ENCODE measurements at places on chromosomes 6 and 20.

DNA sequence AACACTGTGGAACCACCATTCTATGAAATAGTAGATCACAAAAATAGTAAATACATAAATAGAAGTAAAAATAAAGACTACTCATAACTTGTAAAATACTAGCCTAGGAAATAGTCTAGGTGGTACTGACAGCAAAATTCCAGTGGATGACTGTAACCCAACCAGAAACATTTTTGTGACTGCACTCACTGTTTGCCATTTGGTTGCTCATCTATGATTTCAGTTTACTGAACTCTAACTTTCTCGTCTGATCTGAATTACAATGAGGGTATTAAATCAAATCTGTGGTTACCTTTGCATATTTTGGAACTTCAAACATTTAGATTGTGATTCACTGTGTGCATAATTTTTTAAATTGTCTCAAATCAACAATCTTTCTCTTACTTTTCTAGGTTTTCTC lies 151.1 kb downstream of the KHDC1L start:
- DNase-seq, result peak; percentile 81

DNA sequence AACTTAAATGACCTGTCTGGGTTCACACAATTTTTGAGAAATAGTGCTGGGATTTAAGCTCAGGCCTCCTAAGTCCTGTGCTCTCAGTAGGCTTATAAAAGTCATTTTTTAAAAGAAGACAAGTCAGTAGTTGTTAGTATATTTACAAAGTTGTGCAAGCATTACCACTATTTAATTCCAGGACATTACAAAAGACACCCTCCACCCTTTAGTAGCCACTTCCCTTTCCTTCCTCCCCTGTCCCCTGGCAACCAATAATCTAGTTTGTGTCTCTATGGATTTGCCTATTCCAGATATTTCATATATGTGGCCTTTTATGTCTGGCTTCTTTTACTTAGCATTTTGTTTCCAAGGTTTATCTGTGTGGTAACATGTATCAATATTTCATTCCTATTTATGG lies 37.6 kb downstream of the HMGN3 start:
- no peak for DNase-seq

- DNase-seq, result no peak
Observed at GRCh38 chr6:53702316-53702715, 36.8 kb upstream of the KLHL31 start.

- DNase-seq, result peak; percentile 70
Observed at GRCh38 chr6:144543006-144543871, 258.1 kb downstream of the UTRN start.

GRCh38 chr20:61053889-61054288 lies 198.2 kb upstream of the CDH4 start:
- no peak for DNase-seq

DNA sequence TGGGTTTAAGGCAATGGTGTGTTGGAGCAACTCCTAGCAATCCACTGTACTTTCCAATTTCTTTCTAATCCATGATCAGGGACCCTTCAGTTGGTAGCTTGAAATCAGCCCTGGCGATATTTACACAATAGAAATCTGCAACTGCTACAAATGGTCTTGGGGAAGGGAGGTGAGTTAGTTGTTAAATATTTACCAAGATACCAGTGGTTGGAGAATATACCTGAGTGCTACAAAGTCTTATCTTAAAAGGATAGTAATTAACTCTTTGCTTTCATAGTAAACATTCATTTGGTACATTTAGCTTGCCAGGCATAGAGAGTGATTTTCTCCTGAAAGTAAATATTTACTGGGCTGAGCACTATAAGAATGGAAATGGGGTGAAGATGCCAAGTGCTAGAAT lies 568.2 kb downstream of the BCKDHB start:
- DNase-seq, result no peak

DNA sequence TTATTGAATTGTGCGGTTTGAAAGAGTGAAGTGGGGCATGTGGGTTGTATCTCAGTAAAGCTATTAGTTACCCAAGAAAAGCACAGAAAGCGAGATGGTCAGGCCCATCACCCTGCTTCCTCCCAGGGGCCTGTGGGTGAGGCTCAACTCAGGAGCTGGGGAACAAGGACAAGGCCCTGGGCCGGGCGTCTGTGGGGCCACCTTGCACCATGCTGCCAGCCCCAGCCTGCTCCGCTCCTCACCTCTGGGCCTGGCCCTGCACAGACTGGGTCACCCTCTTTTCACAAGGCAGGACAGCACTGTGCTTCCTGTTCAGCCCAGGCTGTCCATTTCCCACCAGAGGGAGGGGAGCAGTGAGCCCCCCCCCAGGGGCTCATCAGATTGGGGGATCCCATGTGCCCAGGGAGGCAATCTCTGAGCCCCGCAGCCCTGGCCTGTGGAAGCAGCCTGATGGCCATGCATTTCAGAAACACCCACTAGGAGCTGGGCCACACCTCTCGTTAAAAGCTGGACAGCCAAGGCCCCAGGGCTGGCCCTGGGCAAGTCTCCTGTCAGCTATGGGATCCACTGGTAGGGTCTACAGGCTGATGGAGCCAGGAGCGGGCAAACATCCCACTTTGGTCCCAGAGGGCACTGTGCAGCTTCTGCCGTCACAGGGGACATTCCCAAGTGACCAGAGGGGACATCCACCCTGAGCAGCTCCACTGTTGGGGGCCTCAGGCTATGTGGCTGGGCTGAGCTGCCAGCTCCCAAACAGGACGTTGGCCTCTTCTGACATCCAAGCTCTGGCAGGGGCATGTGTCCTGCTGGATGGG lies 55.9 kb downstream of the YTHDF1 start:
- no peak for DNase-seq

Measured in EL (cell line).